Stimulated activated CD4-positive, alpha-beta T cell treated with anti-CD3 and anti-CD28 coated beads, Interleukin-2, amount 100 ng/mL, for 24 hours (primary cell): ENCODE measurements at places on chromosomes 11 and 22.
A peak's percentile ranks its signal among the peaks of the same experiment; 100 is the strongest.

GRCh38 chr11:60910281-60910687 is 3.7 kb upstream of the TMEM109 start:
- no peak for DNase-seq

GRCh38 chr11:70524096-70524922 is 126.0 kb downstream of the CTTN start:
- no peak for DNase-seq

DNA sequence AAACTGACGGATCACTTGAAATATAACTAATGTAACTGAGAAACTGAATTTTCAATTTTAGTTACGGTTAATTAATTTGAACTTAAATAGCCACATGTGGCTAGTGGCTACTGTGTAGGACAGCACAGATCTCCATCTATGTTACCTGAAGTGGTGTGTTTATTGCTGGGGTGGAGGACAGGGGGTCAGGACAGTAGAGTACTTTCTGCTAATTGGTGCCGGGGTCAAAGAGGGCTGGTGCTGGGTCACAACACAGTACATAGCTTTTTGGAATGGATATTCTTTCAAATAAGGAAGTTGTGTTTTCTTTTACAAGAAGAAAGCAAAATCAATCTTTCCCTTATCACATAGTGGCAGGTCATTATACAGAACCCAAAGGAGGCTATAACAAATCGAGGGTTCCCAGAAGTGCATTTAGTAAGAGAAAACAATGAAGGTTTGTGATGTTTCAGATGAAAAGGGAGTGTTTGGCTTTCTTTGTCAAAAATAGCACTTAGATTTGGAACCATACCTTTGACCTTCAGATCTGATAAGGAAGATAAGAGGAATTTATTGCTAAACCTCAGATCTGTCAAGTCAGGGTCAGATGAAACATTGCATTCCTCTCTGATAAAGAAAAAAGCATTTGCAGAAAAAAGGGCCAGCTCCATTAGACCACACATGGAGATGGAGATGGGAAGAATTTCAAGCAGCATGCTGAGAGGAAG is 384.5 kb downstream of the AASDHPPT start:
- DNase-seq, result no peak

DNA sequence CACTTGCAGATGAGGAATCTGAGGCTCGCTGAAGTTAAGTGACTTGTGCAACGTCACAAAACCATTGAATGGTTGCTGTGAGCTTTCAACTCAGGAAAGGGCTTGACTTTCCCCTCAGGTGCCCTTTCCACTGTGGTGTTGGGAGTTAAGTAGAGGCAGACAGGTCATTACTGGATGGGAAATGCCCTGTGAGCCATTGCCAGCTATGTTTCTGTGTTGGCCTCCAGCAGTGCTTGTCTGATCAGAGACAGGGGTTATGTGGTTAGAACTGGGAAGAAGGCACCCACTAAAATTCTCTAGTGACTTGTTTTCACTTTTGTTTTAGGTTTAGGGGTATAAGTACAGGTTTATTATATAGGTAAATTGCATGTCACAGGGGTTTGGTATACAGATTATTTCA is 96.6 kb downstream of the FDX1 start:
- no peak for DNase-seq

GRCh38 chr22:50117168-50117762 is 27.5 kb downstream of the MOV10L1 start:
- DNase-seq, result no peak

DNA sequence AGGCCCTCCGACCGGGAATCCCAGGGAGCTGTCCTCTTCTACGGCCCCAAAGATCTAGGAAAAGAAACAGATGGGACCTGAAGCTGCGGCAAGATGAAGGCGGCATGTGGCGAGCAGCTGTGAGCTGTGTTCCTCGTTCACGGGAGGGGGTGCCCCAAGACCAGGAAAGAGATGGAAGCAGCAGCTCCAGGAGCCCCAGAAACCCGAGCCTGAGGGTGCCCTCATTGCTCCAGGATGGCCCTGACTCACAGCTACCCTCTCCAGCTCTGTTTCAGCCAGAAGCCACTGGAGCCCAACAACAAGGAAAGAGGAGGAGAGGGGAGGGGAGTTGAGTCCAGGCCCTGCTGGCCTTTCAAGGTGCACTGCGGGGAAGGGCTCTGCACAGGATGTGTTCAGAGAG is 23.7 kb upstream of the NAP1L4 start:
- DNase-seq, result no peak

DNA sequence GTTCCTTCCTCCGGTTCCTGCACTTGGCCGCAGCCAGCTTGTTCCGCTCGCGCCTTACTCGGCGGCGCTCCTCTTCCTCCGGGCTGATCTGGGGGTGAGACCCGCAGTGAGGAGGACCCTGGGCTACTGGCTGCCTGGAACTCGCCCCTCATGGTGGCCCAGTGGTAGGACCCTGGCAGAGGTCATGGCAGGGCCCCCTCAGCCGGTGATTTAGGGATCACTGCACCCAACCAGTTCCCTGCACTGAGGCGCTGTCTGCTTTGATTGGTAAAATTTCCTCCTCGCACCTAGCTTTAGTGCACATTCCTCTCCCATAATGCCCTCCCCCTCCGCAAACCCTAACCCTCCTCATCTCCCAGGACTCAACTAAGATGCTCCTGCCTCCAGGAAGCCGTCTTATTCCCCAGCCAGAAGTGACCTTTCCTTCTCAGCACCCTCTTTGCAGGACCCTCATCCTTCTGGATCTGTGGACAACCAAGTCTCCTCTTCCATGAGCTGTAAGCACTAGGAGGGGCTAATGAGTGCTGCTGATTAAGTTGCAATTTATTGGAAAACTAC is 3.6 kb downstream of the CCDC85B start:
- DNase-seq, result no peak

DNA sequence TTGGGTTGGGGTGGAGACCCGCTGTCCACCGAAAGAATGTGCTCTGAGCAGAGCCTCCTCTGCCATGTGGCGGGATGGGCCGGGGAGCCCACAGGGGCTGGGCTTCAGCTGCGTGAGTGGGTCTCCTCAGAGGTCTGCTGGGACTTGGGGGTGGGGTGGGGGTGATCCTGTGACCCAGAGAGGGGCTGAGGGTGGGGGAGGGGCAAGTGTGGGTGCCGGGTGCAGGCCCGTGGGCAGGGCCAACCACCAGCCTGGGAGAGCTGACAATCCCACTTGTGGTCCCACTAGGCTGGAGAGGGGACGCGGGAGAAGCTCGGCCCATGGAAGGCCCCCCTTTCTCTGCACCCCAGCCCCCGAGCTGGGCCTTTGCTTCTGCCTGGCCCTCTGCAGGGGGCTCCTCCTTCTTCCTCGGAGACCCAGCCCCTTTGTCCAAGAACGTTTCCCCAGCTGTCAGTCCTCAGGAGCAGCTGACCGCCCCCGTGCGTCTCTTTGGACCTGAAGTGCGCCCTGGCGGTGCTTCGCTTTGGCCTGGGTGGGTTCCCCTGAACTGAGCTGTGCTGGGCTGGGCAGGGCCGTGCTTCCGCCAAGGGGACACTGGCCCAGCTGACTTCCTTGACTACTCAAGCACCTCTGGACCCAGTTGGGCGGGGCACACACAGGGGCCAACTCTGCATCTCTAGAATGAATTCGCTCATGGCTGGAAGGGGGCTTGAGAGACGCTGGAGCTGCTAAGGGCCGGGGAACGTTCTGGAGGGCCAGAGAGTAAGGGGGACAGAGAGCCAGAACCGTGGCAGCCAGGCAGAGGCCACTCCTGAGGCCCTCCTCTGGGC is 30.2 kb downstream of the OSBPL5 start:
- no peak for DNase-seq

DNA sequence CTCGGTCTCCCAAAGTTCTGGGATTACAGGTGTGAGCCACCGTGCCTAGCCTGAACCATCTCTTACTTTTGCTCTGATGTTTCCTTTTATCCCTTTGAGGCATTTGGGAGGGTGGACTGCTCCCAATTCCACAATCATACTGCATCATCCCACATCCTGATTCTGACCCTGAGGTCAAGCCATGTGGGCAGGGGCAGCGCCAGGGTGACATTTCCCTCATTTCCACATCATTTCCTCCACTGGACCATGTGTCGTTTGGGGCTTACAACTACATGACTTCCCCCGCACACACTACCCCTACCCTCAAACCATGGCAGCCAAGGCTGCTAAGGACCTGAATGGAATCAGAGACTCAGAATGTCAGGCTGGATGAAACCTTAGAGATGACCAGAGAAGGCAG is 26.4 kb upstream of the ZBTB16 start:
- no peak for DNase-seq

GRCh38 chr22:23684561-23685031 is 6.2 kb upstream of the RGL4 start:
- DNase-seq, result no peak

- no peak for DNase-seq
Measured at GRCh38 chr22:25508761-25509321, 55.6 kb upstream of the GRK3 start.

DNA sequence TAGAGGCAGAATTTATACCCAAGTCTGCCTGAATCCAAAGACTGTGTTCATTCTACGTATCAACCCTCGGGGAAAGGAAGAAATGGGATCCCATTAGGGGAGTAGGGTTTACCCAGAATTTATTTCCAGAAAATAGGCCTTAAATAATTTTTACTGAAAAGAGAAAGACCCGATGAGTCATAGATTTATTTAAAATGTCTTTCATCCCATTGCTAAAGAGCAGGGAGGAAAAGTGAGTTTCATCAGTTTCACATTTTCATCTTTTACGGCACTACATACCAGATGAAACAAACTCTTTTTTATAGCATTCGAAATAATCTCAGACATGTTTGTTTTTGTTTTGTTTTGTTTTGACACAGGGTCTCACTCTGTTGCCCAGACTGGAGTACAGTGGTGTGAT is 31.3 kb downstream of the SLC1A2 start:
- DNase-seq, result no peak

DNA sequence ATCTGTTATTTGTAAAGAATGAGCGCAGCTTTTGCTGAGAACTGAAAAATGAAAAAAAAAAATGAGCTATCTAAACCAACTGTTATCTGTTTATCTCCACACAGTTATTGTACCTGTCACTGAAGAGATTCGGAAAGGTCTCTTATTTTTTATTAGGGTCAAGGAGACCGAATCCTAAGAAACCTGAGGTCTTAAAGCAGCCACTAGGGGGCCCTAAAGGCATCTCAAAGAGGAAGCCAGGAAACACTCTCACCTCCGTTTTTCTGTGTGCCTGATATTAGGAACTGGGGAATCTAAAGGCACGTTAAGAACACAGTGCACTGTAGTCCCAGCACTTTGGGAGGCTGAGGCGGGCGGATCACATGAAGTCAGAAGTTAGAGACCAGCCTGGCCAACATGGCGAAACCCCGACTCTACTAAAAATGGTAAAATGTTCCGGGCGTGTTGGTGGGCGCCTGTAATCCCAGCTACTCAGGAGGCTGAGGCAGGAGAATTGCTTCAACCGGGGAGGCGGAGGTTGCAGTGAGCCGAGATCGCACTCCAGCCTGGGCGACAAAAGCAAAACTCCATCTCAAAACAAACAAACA is 3.5 kb upstream of the LARGE1 start:
- peak; percentile 19 for DNase-seq

DNA sequence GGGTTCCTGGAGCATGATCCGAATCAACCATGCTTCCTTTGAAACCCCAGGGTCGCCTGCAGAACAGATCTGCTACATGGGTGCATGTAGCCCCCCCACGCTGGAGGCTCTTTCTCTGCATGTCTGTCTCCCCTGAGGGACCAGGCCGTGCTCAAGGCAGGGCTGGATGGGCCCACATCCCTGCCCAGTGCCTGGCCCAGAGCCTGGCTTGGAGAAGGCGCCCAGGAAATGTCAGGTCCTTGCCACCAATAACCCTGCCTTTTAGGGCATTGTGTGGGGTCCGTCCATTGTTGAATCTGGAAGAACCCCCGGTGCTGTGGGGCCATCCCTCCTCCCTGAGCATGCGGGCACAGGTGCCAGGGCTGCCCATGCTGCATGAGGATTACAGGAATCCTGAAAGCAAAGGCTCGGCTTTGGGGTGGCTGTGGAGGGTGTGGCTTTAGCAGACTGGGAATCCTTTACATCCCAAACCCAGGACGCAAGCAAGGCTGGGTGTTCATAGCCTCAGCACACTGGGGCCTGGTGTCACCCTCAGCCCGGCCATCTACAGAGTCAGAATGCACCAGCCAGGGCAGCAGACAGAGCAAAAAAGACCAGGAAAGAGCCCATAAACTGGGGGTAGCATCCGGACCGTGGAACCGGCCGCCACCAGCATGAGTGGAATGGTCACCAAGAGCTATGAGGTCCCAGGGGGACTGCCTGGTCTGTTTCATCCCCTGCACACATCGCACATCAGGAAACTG is 48.2 kb downstream of the RTL6 start:
- no peak for DNase-seq

GRCh38 chr11:90178751-90179150 is 44.1 kb downstream of the CHORDC1 start:
- DNase-seq, result no peak

- no peak for DNase-seq
Measured at GRCh38 chr22:19876941-19877625, 22.4 kb upstream of the GNB1L start.

GRCh38 chr22:31139866-31140716 is at the start of gene PLA2G3:
Gene PLA2G3 (minus strand): TSS chr22:31140508. CDS start chr22:31140354, 154 bp downstream.
- no peak for DNase-seq
